NCI-H2171 treated with DMSO at 0.1 percent for 48 hours (cell line): ENCODE measurements at places on chromosomes 4 and X.

- no peak for DNase-seq
These were observed 951.5 kb upstream of the SLIT2 start for GRCh38 chr4:19300213-19300612.

DNA sequence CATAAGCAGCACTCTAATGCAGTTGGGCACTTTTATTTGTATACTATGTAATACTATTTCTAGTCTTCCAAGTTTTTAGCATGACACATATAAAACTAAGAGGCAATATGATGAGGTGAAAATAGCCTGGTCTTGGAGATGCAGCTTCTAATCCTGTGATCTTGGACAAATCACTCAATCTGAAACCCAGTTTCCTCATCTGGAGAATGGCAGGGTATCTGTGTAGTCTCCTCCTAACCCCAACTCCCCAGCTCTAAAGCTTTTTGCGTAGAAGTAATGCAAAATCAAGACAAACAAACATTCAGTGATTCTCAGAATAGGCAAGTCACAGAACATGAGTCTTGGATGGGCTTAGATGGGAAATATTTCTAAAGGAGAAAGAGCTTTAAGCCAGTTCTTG is 36.7 kb upstream of the IL21 start:
- DNase-seq: no peak

GRCh38 chr4:133157460-133158160 is 8.5 kb downstream of the PCDH10 start:
- no peak for DNase-seq

DNA sequence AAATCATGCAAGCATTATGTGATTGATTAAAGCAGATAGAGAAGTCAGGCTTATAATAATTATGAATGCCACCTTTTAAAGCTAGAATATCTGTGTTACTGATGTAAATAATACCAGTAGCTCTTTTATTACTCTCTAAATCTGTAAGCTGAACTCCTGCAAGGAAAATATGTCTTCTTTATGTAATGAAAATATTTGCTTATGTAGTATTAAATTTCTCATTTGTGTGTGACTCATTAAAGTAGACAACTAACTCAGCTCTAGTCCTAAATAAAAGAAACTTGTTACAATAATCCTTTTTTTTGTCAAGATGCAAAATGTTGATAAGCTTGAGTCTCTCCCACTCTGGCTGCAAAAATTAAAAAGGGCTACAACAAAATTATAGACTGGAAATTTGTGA is 137.7 kb upstream of the FAT1 start:
- DNase-seq: no peak

DNA sequence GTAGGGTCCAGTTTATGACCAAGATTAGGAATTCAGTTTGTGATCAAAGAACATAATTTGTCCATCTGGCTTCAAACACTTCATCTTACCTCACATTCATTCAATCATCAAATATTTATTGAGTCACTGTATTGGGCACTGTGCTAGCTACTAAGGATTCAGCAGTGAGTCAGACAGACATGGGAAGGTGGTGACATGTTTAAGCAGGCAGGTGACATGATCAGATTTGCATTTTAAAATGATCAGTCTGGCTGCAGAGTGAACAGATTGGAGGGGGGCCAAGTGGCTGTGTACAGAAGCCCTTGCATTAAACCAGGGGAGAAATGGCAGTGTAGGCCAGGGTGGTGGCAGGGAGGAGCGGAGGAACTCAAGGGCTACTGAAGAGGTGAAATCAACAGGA is 25.1 kb upstream of the APLN start:
- DNase-seq: peak; percentile 44

DNA sequence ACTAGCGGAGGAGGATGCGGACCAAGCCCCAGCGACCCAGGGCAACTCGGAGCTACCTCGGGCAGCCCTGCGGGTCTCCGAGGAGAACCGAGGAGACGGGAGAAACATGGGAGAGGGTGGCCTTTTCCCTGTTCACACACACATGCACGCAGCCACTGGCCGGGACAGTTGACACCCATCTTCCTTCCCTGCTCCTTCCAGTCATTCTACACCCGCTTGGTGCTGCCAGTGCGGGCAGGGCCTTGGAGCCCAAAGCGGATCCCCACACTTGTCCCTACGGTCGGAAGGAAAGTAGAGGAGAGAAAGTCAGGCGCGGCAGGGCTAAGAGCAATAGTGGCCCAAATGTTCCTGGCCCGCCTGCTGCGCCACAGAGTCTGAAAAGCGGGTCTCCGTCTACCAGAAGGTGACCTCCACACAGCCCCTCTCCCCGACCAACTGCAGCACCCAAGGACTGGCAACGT is 1.1 kb upstream of the PPP3CA start:
- peak; percentile 23 for DNase-seq

- no peak for DNase-seq
These were observed 46.2 kb downstream of the MAGEB5 start for GRCh38 chrX:26262121-26262523.

- DNase-seq: peak; percentile 30
These were observed 50.0 kb downstream of the TMA16 start for GRCh38 chr4:163544407-163545038.

- DNase-seq: no peak
These were observed 281.9 kb downstream of the PTTG2 start for GRCh38 chr4:38242101-38242500.

GRCh38 chrX:120664081-120664480 is 34.2 kb upstream of the C1GALT1C1 start:
- DNase-seq: peak; percentile 3

DNA sequence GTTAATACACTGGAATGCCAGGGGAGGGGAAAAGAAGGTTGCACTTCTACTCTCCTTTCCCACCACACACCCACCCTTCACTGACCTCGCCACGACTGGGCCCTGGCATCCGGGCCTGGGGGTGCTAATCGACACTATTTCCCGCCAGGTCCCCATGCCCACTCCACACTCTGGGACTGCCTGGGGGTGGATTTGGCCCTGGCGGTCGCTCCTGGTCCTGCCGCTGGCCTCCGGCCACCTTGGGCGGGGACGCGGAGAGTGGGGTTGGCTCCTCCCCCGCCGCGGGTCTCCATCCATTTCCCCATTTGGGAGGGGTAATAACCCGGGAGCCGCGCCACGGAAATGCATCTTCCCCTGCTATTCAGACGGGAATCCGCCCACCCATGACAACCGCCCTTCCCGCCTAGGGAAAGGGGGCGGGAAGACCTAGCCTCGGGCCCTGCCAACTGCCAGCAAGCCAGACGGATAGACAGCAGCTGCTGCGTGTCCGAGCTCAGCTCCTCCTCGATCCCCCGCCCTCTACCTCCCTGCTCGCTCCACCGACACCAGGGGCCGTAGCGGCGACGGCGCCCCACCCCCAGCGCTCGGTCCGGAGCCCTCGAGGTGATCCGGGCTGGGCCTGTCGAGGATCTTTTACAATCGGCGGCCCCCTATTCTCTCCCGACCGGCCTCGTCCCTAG is 78.1 kb downstream of the RLIM start:
- DNase-seq: peak; percentile 72

DNA sequence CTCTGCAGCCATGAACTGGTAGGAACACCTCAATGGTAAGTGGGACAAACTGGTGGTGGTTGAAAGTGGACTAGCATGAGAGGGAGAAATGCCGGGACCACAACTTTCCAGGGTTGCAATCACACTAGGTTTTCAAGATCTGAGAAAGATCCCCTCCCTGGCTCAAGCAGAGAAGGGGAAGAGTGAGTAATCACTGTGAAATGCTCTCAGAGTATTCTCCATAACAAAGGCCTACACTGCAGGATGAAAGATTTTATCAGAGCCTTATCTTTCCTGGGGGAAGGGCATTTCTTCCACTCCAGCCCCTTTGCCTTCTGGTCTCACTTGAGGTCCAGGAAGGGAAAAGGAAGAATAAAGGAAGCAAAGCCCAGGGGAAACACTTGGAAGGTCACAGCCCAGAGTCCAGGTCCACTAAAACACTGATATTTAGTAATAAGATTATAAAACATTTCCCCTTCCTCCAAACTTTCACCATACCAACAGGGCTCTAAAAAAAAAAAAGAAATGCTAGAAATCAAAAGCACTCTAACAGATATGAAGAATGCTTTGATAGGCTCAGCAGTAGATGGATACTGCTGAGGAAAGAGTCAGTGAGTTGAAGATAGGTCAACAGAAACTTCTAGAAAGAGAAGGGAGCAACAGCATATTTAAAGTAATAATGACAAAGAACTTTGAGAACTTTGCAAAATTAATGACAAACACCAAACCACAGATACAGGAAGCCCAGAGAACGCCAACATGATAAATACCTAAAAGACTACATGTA is 95.9 kb downstream of the WDFY3 start:
- no peak for DNase-seq

- no peak for DNase-seq
These were observed 100.8 kb downstream of the ARSJ start for GRCh38 chr4:113878668-113879067.

GRCh38 chr4:138967313-138967712 is 48.3 kb upstream of the NOCT start:
- DNase-seq: no peak

DNA sequence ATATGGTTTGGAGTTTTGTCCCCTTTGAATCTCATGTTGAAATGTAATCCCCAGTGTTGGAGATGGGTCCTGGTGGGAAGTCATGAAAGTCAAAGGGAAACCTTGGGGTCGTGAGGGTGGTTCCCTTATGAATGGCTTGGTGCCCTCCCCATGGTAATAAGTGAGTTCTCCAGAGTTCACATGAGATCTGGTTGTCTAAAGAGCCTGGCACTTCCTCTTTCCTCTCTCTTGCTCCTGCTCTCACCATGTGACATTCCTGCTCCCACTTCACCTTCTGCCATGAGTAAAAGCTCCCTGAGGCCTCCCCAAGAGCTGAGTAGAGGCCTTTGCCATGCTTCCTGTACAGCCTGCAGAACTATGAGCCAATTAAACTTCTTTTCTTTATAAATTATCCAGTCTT is 5.5 kb upstream of the IL15 start:
- no peak for DNase-seq
